Endodermal cell (in vitro differentiated cells): ENCODE measurements at places on chromosomes 7 and 10. TPM values are rescaled to one million over a fixed set of nuclear protein-coding genes. Genes with fewer than 3 reads are reported as not detected.

GRCh38 chr10:95214793-95215192 lies 20.8 kb downstream of the ACSM6 start:
- H3K27ac ChIP-seq: no peak overlapping the region
- H3K27me3 ChIP-seq: no peaks in the 10 kb centered on the region
- H3K4me3 ChIP-seq: no peak overlapping the region
- H3K36me3 ChIP-seq: peaks cover 11% of the 10 kb centered on the region
- DNase-seq: no peak

The SKAP2 gene
- 3.3 and 4.3 TPM in 2 replicates for total RNA-seq

The CCZ1B gene
- total RNA-seq: 66.8 and 84.7 TPM in 2 replicates

The FOXI2 gene
- total RNA-seq: 14.8 and 17.0 TPM in 2 replicates

The CRHR2 gene
- not detected in 3 replicates for total RNA-seq
